ENCODE measurements at places on chromosomes 2 and 18.

DNA sequence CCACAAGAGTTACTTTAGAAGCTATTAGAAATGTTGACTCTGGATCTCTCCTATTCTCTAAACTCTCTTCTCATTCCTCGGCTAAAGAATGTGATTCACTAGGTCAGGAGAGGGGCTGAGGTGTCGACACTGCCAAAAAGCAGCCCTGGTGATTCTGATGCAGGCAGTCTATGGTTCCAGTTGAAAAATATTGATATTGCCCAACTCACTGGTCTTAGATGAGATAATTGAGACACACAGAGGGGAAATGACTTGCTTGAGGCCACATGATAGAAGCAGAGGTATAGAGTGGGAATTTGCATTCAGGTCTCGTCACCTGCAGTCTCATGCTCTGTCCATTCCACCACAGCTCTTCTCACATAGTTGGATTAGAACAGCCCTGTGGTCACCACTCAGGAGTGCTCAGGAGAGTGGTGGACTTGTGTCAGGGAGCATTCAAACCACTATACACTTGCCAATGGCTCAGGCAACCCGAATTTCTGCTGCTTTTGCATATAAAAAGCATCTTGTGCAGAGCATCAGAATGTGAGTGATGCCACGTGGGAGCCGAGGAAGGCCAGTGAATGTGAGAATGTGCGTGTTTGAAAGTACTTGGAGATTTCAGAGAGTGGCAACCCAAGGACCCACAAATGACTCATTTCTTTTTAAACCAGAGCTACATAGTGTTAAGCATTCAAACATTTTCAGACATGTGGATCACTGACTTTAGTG lies 65.1 kb upstream of the CTLA4 start:
- DNase-seq = peak; percentile 80

GRCh38 chr2:238859636-238860347 lies 11.9 kb downstream of the TWIST2 start:
- DNase-seq = no peak

DNA sequence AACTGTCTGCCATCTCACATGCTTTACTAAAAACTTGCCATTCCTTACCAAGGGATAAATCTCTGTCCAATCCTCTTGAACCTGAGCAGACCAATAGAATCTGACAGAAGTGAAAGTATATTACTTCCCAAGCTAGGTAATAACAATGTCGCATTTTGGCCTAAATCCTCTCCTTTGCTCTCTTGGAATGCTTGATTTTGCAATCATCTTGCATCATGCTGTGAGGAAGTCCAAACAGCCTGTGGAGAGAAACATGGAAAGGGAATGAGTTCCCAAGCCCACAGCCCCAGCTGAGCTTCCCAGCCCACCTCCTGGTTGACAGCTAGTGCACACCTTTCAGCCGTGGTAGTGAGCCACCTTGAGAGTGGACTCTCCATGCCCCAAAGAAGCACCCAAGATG lies 540.6 kb downstream of the STK39 start:
- DNase-seq = no peak

- no peak for DNase-seq
Observed at GRCh38 chr2:160936044-160936806, 224.0 kb upstream of the TANK start.

DNA sequence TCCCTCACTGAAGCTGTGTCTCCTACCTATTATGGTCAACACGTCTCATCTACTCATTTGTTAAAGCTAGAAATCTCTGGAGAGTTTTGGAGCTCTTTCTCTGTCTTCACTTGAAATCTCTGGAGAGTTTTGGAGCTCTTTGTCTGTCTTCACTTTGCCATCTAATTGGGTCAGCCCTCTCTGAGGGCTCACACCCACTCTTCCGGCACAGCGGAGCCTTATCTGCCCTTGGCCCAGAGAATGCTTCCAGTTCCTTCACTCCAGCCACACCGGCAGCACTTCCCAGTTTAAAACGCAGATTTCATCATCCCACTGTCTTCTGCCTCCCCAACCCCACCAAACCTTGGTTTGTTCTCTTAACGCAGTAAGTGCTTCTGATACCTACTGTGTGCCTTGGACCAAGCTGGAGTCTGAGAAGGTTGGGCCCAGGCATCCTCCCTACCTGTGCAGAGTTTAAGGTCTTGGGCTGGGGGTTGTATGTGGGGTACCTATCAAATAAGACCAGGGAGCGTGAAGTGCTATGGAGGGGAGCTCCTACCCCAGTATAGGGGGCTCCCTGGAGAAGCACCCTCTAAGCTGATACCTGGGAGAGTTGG lies 5.0 kb downstream of the HPCAL1 start:
- peak; percentile 65 for DNase-seq

DNA sequence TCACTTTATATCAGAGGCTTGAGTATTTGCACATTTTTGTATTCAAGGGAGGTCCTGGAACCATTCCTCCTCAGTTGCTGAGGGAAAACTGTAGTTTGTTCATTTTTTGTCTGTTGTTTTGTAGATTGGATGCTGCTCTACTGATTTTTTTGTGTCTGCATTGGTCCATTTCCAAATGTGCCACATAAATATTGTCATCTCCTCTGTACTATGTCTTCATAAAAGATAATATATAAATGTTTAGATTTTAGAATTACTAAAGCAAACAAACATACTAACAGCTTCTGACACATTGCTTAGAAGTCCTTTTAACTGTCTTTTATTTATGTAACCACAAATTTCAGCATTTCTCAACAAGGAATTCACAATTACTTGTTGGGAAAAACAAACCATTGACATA lies 356.8 kb downstream of the PLCL1 start:
- DNase-seq = no peak

- peak; percentile 82 for DNase-seq
Observed at GRCh38 chr2:138356178-138356577, 145.4 kb upstream of the SPOPL start.

DNA sequence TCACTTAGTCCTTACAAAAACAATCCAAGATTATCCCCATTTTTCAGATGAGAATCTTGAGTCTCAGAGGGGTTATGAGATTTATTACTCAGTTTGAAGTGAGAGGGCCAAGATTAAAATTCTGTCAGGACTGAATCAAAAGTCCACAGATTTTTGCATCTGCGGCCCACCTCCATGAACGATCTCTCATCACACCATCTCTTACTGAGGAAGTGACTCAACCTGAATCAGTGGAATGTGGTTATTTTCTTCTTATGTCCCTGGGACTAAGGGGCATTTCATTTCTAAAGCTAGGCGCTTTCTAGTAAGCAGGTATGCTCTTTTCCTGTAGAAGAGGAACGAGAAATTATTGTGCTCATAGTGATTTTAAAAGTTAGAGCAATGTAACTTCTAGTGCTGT lies 360.3 kb upstream of the SPHKAP start:
- DNase-seq = peak; percentile 21

DNA sequence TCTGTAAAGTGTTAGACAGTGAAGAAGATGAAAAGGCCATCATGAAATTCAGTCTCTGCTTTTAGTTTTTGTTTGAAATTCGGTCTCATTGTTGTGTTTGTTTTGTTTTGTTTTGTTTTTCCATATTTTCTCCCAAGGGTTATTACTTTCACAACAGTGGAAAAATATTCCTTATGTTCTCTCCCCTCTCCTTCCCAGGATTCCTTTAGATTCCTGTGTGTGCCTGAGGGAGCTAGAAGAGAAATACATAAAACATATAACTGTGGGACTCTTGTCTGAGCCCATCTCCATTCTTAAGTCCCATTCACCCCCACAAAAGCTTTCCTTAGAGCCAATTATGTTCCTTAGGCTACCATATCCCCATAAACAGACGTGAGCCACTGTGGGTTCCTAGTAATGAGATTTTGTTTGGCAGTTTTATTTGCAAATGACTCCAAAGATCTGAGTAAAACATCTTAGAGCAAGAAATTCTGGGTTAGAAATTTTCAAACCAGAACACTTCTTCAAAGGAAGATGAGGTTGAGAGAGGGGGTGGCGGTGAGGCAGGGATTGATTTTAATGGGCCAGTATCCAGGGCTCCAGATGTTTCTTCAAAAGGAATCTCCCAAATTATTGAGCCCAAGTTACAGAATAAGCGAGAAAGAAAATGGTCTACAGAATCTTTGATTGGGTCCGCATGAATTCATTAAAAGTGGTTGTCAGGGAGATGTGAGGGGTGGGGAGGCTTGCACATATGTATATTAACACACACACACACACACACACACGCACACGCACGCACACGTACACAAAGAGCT lies 157.8 kb upstream of the TNP1 start:
- DNase-seq = no peak

- DNase-seq = no peak
Observed at GRCh38 chr2:23694058-23695045, 232.6 kb downstream of the ATAD2B start.

GRCh38 chr18:3912705-3913104 lies 462.7 kb downstream of the TGIF1 start:
- DNase-seq = peak; percentile 42

- DNase-seq = no peak
Observed at GRCh38 chr18:45978084-45978483, 11.0 kb upstream of the EPG5 start.

DNA sequence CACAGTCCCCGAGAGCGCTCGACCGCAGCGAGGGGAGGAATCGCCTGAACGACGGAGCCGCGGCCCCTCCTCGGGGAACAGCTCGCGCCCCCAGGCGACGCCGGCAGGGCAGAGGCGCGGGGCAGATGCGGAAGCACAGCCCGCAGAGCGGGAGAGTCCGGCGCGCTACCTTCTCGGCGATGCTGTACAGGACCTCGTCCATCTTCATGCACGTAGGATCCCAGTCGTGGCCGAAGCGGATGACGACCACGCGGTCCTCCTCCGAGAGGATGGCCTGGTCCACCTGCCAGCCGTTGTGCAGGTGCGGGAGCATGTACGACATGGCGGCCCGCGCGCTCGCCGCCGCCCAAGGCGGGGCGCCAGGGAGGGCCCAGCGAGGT lies 302 bp downstream of the TXNL4A start:
- DNase-seq = peak; percentile 19

GRCh38 chr18:68780802-68781635 lies 16.9 kb upstream of the CCDC102B start:
- peak; percentile 40 for DNase-seq

DNA sequence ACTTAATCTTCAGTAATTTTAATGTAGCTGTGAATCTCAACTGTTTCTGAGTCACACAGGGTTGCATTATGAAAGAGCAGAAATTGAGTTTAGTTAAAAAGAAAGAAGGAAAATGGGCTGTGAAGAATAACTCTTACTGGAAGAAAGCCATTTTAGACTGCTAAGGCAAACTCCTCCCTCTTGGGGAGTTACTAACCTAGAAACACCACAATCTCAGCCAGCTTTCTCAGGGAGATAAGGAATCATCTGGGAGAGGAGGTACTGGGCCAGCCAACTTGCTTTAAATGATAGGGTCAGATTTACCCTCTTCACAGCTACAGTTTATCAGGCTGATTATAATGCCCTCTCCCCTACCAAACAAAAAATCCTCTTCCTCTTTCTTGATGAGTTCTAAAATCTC lies 119.5 kb downstream of the CCDC148 start:
- DNase-seq = peak; percentile 6

DNA sequence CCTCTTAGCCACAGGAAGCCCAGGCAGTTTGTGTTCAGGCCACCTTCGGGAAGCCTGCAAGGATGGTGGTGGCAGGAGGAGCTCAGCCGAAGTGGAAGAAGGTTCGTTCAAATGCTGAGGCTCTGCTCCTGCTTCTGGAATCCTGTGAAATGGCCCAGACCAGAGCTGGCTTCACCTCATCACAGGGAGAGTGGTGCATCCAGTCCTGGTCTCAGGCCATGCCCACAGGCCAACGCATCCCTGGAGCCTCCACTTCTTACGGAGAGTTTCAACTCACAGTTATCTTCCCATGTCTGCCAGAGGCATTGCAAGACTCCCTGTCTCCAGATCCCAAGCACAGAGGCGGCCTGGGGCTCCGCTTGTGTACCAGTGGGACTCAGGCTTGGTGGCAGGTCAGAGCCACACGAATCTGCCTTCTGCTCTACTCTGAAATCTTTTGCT lies 82.3 kb downstream of the NDUFA10 start:
- no peak for DNase-seq

DNA sequence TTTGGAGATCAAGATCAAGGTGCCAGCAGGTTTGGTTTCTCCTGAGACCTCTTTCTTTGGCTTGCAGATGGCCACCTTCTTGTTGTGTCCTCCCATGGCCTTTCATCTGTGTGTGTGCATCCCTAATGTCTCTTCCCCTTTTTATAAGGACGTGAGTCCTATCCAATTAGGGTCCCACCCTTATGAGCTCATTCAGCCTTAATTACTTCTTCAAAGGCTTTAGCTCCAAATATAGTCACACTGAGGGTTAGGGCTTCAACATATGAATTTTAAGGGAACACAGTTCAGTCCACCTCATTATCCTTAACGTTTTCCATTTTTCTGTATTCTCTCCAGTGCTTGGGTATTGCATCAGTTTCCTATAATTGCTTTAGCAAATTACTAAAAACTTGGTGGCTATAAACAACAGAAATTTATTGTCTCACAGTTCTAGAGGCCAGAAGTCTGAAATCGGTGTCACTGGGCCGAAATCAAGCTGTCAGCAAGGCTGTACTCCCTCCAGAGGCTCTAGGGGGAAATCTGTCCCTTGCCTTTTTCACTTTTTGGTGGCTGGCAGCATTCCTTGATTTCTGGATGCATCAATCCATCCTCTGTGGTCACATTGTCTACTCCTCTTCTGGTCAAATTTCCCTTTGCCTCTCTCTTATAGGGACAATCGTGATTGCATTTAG lies 34.1 kb downstream of the CDC42EP3 start:
- DNase-seq = no peak

DNA sequence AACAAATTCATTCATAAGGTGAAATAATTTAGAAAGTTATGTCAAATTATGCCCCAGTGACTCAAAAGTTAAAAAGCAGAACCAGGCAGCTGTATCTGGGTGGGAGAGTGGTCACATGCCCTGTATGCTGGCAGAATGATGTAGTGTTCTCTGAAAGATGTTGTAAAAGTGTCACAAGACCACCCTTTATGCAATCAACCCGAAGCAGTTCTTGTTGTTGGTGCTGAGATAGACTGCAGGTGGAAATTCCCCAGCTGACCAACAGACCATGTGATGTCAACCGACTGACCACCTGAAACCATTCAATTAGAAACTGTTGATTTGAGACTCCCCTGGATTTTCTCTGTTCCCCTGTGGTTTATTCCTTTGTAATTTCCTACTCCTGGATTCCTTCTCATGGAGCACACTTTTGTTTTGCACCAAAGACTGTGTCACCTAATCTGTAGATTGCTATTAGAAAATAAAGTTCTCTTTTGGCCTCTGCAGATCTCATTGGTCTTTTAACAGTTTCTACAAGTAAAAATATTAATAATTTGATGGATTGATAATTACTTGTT lies 1341.3 kb upstream of the LRRTM1 start:
- DNase-seq = no peak

DNA sequence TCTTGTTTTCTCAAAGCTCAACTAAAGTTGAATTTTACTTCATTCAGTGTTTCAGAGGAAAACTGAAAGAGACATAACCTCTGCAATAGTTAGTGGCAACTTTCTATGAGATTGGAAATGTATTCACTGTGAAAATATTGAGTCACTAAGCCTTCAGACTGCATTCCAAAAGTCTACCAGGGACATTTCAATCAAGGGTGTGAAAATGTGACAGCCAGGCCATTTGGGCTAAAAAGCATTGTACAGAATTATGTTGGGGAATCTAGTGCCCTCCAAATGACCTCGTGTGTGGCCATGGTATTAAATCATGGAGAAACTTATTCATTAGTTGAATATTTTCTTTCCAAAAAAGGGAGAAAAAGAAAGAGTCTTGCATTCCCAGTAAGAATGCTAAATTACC lies 251.9 kb downstream of the GRB14 start:
- DNase-seq = no peak

Measured in fibroblast of the aortic adventitia (primary cell).